H9 (cell line): ENCODE measurements at places on chromosomes 11 and 22.

DNA sequence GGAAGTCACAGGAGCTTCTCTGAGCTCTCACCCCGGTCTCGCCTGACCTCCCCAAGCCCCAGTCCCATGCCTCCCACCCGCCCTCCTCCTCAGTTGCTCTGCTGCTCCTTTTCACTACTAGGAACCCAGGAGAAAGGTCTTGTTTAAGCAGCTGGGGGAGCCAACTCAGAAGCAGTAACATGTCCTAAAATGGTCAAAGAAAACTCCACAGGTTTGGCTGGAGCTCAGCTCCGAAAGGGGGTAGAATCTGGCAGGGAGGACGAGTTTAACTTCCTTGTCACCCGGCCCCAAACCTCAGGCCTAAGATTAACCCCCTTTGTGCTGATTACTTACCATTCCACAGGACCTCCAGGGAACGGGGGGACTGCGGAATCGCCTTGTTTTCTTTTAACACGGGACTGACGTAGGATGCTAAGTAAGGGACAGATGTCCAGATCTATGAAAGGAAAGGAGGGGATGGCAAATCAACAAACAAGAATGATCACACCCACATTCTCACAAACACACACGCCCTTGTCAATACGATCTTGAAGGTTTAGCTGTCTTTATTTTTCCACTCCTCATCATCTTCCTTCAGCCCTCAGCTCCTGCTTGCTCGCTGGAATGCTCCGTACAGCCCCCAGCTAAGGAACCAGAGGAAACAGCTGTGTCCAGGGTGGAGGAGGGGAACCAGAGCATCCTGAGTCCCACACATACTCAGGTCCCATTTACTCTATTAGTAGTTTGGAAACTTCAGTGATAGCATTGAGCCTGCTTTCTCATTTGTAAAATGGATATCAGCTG lies 13.5 kb downstream of the PCSK7 start:
- DNase-seq, result no peak

- DNase-seq, result no peak
Observed at GRCh38 chr22:20402960-20403778, 9.2 kb downstream of the ZNF74 start.

- DNase-seq, result no peak
Observed at GRCh38 chr11:105975128-105975527, 46.9 kb downstream of the MSANTD4 start.

- no peak for DNase-seq
Observed at GRCh38 chr11:86551288-86552092, 120.9 kb downstream of the ME3 start.

GRCh38 chr22:50731811-50732624 lies 6.0 kb upstream of the ACR start:
- no peak for DNase-seq

DNA sequence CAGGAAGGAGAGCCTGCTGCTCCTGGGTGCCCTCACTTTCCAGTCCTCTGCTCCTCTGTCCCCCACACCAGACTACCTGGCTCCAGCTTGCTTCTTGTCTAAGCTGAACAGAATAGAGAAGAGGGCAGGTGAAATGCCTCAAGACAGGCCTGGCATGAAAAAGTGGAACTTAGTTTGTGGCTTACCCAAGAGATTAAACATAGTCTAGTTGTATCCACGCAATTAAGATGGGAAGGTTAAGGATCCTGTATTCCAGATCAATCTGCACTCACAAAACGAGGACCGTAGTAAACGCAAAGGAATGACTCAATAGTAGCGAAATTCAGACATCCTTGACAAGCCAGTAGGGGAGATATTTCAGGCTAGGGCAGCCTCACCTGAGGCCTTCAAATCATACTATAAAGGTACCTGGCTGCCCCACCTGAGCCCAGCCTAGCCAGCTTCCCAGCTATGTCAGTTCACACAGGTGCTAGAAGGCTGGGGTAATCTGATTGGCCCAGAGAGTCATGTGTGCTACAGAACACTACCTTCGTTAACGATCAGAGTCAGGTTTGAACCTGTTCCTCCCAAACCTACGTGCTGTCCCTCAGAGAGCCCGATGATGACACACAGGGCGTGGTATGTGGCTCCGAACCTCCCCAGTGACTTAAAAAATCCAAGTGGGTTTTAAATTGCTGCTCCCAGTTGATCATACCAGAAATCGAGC lies 46.5 kb downstream of the AHNAK start:
- peak; percentile 67 for DNase-seq

DNA sequence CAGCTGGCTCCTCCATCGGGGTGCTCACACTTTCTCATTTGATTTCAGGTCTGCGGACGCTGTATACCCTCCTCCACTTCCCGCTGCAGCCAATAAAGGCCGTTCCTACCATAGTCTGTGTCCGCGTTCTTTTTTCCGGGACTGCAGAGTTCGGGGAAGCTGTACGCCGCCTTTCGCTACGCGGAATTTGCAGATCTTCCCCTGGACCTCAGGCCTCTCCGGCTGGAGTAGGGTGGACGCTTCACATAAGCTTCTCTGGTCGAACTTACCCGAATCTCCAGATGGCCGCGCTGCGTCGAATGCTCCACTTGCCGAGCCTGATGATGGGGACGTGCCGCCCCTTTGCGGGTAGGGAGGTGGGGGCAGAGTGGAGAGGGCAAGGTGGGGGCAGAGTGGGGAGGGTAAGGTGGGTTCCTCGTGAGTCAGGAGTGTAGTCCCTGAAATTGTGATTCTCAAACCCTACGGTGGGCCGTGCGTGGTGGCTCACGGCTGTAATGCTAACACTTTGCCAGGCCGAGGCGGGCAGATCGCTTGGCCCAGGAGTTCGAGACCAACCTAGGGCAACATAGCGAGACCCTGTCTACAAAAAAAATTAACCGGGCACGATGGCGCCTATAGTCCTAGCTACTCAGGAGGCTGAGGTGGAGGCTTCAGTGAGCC lies 617 bp downstream of the CSKMT start:
- DNase-seq, result no peak

DNA sequence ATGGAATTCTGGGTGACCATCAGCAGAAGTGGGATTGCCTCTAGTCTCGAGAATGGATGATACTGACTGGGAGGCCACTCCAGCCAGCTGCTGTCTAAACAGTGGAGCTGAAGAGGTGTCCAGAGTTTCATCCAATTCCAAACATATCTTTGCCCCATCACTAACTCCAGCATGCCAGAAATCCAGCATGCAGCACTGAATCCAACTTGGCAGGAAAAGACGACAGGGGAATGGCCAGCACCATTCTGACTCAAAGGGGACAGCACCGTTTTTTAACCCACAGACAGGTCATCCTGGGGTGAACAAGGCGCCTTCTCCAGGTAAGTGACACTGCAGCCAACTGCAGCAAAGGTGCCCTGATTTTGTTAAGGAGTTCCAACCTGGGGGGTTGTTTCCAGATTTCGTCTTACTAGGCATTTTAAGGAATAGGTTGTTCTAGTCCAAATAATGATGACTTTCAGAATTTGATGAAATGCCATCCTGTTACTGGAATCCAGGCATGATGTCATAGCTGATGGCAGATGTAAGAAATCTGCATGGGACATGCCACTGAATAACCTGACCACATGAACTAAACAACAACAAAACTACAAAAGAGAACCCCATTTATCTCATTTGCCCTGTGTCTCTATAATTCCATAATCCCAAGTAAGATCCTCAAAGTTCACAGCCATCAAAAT lies 32.3 kb downstream of the FEZ1 start:
- DNase-seq, result no peak

DNA sequence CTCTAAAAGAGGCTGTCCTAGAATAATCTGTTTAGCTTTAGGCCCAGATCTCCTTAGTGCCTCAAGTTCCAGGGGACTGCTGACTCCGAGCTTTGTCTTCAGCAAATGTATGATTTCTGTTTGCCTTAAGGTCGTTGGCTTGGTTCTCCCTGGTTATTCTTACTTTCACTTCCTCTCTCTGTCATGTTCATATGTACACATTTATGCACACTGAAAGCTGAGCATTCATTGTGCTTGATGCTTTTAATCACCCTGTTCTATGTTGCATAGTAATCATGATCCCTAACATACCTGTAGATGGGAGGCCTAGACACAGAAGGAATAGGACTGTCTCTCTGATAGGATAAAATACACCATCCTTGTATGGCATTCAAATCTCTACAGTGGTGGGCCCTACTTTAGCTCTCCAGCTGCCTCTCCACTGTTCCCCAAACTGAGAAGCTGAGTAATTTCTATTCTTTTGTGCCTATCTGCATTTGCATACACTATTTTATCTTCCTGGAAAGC lies 7.2 kb downstream of the PPFIBP2 start:
- no peak for DNase-seq

DNA sequence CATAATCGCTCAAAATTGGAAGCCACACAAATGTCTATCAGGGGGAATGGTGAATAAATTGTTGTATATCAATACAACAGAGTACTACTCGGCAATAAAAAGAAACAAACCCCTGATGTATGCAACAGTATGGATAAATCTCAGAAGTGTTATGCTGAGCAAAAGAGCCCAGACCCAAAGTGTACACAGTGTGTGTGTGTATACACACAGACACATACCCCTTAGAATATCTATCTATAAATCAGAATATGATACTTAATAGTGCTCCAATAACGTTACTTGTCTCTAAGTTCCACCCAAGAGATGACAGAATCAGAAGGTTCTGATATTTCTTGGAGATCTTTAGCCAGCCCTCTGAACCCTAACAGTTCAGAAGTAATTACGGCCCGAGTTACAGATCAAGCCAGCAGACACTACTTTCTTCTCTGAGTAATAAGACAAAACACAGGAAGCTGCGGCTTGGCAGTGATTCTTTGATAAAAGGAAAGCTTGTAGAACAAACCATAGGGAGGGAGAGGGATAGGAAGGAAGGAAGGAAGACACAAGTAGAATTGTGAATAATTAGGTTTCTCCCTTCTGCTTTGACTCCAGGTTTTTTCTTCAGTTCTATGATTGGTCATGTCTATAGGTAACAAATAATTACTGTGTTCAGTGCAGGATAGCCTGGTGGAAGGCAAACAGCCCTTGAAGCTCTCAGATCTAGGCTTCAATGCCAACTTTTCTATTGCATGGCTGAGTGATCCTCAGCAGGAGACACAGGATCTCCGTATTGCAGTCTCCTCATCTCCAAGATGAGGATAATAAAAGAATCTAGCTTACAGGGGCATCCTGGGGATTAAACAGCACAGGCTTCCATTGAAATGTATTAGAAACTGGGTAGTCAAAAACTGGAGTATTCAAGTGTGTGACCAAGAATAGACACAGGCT lies 75.6 kb upstream of the TEAD1 start:
- no peak for DNase-seq

GRCh38 chr11:109426442-109427240 lies 4.7 kb downstream of the C11orf87 start:
- no peak for DNase-seq

DNA sequence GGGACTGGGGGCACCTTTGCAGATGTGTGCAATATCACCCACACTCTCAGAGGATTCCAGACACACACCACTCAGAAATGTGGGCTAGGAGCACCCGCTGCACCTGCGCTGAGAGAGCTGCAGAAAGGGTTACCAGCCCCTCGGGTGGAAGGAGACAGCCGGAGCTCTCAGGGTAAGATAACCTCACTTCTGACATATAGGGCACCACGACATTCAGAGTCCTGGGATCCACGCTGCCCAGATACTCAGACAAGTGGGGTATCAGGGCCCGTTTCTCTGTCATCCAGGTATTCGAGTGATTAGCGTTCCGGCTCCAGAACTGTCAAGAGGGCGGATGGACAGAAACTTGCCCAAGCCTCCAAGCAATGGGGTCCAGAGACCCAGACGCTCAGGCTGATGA lies 6.2 kb upstream of the SYT8 start:
- no peak for DNase-seq

GRCh38 chr11:92929653-92930052 lies 39.8 kb upstream of the MTNR1B start:
- no peak for DNase-seq

DNA sequence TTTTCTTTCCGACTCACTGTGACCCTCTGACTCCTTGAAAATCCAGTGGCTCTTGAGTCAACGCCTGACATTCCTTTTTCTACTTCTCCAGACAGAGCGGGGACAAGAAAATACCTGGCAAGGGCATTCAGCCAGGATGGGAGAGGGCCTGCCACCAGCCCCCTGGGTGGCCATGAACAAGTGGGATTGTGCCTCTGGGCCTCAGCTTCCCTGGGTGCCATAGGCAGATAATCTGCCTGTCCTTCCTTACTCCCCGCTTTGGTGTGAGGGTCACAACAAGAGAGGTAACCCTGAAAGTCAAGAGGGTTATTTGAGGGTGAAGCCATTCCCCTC lies 613.9 kb upstream of the CADM1 start:
- no peak for DNase-seq

DNA sequence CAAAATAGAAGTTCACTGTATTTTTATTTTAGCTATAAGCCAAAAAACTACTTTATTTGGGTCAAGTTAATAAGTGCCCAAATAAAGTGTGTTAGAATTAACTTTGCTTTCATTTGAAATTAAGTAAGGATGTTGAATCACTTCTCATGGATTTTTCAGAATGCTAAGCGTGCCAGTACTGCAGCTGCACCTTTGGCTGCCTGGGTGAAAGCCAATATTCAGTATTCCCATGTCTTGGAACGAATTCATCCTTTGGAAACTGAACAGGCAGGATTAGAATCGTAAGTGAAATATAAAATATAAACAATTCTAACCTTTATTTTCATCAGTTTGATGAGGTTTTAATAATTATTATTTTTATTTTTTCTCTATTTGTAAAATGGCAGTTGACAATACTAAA lies 113.6 kb downstream of the DYNC2H1 start:
- DNase-seq, result no peak

- peak; percentile 23 for DNase-seq
Observed at GRCh38 chr22:46354176-46354992, 18.9 kb downstream of the TRMU start.

- DNase-seq, result no peak
Observed at GRCh38 chr11:60855726-60856633, at the start of gene PTGDR2. TSS of gene PTGDR2 (minus strand) at chr11:60855950. CDS start at chr11:60853722, 2,228 bp downstream.

DNA sequence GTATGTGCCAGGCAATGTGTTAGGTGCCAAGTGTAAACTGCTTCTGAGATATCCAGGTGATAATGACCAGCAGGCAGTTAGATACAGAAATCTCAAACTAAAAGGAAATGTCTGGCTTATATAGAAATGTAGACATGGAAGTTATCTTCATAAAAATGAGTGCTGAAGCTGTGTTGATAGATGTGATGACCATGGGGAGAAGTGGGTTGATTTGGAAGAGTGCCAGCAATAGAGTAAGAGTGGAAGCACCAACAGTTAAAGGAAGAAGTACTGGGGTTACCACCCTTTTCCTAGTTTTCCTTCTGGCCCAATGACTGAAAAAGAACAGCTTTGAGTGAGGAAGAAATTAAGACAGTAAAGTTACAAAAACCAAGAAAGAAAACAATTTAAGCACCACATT lies 68.5 kb downstream of the C2CD3 start:
- DNase-seq, result no peak

DNA sequence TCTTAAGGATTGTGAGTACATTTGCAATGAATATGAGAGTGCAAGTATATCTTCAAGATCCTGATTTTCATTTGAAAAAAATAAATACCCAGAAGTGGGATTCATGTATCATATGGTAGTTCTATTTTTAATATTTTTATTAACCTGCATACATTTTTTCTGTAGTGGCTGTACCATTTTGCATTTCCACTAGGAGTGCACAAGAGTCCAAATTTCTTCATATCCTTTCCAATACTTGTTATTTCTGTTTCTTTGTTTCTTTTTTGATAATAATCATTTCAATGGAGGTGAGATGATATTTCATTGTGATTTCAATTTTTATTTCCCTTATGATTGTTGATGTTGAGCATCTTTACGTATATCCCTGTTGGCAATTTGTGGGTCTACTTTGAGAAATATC lies 759.8 kb upstream of the CNTN5 start:
- DNase-seq, result no peak

- peak; percentile 73 for DNase-seq
Observed at GRCh38 chr11:60193687-60194433, 11.0 kb upstream of the MS4A6A start.

GRCh38 chr11:129842138-129842537 lies 26.5 kb downstream of the TMEM45B start:
- no peak for DNase-seq
